Gastroesophageal sphincter (tissue), 4 donors: ENCODE measurements at places on chromosomes 12 and 14.

DNA sequence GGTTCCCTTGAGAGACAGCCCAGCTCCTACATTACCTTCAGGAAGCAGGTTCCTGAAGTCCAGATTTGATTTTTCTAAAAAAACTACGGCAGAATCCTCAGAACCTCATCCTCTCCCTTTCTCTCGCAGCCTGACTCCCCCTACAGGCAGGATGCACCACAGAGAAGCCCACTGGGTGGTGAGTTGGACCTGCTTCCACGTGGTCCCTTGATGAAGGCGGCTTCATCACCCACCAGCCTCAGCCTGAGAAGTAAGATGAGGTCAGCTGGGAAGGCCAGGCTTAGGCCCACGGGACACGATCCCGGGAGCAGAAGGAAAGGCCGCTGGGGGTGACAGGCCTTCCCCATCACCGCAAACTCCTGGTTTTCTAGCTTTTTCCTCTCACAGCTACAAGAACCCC lies 83.0 kb downstream of the ACTN1 start:
- no peak for ATAC-seq

DNA sequence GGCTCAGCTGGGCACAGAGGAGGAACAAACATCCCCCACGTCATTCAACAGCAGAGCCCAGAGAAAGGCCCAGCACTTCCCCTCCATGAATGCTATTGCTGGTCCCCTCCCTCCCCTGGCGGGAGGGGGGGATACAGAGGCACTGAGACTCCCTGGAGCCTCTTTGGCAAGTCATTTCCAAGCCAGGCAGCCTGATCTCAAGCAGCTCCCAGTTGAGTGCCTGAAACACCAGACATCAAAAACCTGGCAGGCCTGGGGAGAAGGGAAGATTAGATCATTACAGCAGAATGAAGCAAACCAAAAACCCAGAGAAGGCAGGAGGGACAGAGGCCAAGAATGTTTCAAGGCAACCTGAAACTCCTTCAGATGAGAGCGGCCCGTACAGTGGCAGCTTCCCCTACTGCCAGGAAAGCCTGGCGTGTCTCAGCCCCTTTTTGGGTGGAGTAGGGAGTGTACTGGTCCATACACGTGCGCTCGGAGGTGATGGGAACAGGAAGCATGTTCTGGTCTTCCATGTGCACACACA lies 92.1 kb downstream of the LRRC74A start:
- peak; percentile 50 for ATAC-seq

- no peak for ATAC-seq
These were observed 454.4 kb downstream of the VRK1 start for GRCh38 chr14:97251491-97252155.

DNA sequence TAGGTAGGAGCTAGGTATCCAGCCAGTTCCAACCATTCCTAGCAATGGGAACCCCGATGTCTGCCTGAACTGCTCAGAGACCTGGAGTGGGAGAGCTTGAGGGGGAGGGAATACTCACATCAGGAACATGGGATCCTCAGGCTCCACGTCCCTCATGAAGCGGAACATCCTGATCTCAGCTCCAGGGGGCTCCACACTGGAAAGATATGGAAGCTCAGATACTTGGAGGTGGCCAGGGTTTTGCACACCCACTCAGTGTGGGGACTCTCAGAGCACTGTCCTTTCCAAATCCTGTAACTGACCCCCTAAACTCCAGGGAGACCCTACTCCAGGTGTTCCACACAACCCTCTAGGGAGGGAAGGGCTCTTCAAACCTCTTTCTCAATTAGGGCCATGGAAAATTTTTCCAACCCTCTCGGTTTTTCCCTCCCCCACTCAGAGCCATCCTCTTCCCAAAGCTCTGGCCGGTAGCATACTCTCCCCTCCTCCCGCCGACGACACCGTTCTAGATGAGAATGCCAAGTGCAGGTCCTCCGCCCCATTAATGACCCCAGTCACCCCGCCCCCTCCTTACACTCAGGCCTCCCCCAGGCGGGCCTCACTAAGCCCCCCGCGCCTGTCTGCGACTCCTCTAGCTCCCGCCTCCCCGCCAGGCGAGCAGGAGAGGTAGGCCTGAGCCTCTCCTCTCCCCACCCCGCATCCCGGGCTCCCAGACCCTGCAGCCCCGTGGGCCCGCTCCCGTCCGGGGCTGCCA lies 597 bp downstream of the MLF2 start:
- no peak for ATAC-seq

DNA sequence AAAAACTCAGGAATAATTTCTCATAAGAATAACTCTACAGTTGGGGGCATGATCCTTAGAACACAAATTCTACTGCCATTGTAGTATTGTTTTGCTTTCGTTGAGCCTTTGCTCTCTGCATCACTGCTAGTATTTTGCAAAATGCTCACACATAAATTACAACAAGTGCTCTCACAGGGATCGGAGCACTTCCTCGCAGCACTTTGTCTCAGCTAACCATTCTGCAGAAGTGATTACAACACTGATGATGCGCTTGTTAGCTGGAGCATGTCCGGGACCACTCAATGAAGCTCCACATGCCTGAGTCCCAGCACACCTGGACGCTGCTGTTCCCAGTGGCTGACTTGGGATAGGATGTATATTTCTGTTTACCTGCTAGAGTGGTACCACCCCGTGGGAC lies 31.6 kb downstream of the MOAP1 start:
- ATAC-seq = no peak

DNA sequence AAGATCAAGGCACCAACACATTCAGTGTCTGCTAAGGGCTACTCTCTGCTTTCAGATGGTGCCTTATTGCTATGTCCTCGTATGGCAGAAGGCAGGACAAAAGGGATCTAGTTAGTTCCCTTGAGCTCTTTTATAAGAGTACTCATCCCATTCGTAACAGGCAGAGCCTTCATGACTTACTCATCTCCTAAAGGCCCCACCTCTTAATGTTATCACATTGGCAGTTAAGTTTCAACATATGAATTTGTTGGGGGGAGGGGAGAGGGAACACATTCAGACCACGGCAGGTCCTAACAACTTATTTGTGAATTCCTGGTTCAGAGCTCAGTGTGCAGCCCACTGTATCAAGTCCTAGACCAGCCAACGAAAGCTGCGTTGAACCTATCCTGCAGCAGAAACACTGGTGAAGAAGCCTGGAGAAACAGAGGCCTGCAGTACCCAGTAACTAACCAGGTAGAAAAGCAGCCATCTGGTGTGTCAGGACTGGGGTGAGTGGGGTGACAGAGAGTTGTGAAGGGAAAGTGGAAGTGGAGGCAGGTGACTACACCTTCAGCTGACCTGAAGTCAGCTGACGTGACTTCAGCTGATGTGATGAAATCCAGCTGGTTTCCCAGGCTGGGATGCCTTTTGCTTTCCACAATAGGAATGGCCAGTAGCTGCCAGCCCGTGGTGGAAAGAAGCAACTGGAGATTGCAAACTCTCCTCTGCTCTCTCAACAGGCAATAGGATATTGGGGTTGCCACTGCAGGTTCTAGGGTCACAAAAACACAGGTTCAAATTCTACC lies 101.6 kb upstream of the PLXNC1 start:
- no peak for ATAC-seq

GRCh38 chr12:1185460-1186182 lies 194.6 kb downstream of the ERC1 start:
- ATAC-seq = no peak

- no peak for ATAC-seq
These were observed 315.9 kb downstream of the NRXN3 start for GRCh38 chr14:78486081-78486480.

- ATAC-seq = no peak
These were observed 11.1 kb downstream of the RASSF3 start for GRCh38 chr12:64621257-64621942.

DNA sequence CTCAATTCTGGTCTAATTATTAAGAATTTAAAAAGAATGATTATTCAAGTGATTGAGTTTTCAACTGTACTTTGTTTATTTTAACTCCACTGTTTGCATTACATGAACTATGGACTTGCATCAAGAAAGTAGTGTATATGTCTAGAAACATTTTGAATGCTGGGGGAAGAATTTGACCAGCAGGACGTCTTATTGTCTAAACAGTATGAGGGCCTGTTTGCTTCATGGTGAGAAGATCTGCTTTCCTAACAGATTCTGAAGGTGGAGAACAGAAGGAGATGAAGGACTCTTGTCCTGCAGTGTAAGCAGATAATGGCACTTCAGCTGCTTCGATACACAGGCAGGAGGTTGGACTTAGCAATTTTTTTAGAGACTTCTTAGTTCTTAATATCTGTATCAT lies 176.0 kb downstream of the DACT1 start:
- ATAC-seq = no peak

- ATAC-seq = no peak
These were observed 308.5 kb upstream of the TBX3 start for GRCh38 chr12:114992443-114992842.

- ATAC-seq = no peak
These were observed 14.2 kb upstream of the PLEKHA5 start for GRCh38 chr12:19115285-19115684.

DNA sequence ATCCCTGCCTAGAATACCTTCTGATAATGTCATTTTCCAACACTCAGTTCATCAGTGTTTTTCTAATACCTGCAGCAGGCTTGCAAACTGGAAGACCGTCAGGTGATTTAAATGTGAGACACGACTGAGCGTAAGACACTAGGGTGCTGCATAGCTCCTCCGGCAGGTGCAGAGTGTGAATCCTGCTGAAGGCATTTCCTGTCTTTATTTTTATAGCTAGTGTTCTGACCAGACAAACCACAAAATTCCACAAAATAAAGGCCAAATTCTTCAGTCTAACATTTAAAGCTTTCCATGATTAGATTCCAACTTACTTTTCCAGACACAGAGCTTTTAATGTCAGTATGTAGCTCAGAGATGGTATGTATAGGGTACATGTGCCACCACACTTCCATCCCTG lies 70.7 kb downstream of the BBS10 start:
- ATAC-seq = no peak

DNA sequence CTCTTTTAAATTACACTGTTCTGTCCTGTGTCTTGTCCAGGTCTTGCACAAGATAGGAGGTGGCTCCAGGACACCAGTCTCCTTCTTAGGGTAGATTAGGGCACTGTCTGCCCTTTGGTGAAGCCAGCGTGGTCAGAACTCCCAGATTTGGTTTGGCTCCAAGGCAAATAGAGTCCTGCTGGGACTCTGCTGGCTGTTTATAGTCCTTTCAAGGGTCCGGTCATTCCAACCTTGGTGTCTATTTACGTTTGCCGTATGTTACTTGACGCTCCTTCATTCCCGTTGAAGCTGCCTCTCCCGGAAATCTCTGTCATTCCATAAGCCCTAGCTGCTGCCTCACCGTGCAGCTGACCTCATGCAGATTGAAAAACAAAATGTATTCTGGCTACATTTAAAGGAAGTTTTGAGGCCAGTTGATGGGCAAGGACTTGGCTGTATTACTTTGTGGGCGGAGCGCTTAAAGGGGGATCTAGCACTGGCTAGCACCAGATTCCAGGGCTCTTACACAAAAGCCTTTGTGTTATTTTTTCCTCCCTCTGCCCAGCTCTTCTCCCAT lies 180.6 kb downstream of the AKAP6 start:
- ATAC-seq = peak; percentile 93

GRCh38 chr14:67137744-67138371 lies 51.4 kb upstream of the GARIN2 start:
- ATAC-seq = no peak

GRCh38 chr12:100265732-100266584 lies 921 bp downstream of the DEPDC4 start:
- ATAC-seq = no peak
